ENCODE measurements at places on chromosomes 2 and 18.

DNA sequence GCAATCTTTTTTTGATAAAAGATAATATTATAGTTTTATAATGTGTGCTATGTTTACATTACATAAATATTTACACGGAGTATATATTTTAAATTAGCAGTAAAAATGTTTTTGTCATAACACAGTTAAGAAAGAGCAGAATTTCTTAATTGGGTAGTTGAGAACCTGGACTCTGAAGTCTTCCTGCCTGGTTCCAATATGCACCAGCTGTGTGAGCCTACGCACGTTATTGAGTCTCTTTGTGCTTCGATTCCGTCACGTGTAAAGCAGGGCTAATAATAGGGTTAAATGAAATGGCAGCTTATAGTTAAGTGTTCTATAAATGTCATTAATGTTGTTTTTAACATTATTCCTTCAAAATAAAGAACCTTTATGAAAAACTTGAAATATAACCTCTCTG, 1.2 kb upstream of the CCDC88A start:
- DNase-seq, result no peak

DNA sequence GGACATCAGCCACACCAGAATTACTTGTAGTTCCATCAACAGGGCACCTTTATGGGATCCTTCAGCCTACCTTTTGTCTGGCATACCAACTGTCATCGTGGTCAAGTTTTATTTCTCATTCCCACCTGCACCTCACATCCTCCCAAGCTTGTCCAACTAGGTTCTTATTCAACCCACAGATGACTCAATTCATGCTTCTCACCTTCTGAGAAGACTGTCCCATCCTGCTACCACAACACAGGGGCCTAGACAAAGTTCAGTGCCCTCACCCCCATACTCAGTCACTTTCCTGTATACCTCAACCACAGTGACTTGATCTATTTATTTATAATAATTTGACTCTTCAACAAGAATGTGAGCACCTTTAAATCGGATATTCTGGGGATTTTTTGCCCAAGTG, 114.4 kb upstream of the ACVR1C start:
- DNase-seq, result no peak

GRCh38 chr2:52955079-52955478, 812.5 kb upstream of the CHAC2 start:
- DNase-seq, result peak; percentile 8

DNA sequence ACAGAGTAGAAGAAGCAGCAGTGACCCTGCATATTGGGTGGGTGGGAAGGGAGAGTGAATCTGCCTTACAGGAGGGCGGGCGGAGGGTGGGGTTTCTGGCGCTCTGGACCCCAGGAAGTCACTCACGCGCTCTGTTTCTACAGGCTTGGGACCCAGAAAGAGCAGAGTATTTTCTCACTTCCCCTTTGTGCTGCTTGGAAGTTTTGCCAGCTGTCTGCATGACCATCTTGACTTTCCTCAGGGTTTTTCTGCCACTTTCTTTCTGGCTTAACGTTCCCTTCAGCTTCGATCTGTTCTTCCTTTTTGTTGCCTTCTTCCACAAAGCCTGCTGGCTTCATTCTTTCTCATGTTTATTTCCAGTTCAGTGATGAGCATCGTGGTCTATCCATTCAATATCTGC, 383.1 kb downstream of the GALR1 start:
- no peak for DNase-seq

GRCh38 chr2:191791953-191792560, 54.8 kb downstream of the CAVIN2 start:
- no peak for DNase-seq

DNA sequence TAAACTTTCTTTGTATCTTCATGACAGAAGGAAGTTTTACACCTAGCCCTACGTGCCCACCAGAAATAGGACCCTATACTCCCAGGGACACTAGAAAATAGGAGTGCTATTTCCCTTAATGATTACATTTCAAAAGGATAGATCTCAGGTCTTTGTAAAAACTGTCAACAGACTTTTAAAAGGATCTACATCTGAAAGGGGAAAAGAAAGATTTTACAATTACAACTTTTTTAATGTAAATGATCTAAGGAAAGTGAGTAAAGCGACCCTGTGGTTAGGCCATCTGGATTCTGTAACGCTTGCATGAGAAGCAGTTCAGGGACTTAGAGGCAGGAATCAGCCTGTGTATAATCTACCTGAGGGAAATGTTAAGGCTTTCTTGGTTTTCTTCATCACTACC, 431.8 kb upstream of the MC4R start:
- DNase-seq, result no peak

DNA sequence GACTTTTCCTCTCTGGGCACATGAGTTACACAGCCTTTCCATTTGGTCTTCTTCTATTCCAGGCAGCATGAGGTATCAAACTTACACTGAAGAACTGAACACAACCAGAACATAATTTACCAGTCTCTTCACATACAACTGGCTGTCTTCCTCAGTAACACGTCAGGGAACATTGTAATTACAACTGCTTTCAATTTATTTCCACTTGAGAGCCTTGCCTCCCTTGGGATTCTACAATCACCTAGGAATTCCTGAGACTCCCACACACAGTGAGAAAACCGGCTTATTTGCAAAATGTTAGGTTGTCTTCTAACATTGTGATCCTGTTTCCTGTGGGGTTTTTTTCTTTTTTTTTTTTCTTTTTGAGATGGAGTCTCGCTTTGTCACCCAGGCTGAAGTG, 149.9 kb downstream of the TMX3 start:
- DNase-seq, result no peak

DNA sequence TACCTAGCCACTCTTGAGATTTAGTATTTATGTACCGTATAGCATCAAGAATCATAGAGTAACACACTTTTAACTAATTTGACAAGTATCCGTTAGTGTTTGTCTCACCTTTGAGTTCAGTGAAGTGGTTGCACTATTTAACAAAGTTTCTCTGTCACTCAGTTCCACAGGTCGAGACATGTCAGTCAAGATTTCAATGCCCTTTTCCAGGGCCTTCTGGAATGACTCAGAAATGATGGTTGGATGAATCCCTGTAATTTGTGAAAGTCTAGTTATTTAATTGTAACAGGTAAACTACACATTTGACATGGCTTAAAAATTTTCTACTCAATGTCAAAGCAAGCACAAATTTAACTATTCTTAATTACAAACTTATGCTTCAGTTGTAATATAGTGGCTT, 9.7 kb downstream of the CCT4 start:
- peak; percentile 80 for DNase-seq

- DNase-seq, result no peak
These were observed 7.5 kb downstream of the SERTAD2 start for GRCh38 chr2:64646007-64646880.
